Fibroblast of mammary gland (primary cell): ENCODE measurements at places on chromosomes 1 and 21.

DNA sequence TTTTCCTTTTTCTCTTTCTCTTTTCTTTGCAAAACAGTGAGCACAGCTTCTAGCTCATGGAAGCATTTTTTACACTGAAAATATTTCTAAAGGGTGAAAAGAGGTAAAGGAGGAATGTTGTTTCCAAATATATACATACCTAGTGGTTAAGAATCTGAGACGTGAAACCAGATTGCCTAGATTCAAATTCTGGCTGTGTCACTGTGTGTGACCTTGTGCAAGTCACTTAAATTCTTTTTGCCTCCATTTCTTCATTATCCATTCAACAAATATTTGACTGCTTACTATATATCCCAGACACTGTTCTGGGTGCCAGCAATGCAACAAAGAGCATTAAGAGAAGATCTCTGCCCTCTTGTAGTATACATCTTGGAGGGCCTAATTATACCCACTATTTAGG is 53.3 kb downstream of the ZFYVE9 start:
- DNase-seq: no peak

DNA sequence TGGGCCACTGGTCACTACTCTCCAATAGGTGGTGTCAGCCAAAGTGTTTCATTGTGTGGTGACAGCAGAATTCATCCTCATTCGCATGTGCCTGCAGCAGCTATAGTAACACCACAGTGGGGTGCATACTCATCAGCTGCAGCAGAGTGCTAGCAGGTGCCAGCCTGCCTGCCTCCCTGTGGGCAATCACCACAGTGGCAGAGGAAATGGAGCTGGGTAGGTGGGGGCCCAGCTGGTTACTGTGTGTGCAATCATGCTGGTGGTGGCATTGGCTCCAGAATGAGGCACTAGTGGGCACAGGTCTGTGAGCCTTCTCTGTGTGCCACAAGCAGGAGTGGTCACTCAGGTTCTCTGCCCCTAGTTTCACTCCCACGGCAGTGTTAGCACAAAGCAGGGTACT is 579.2 kb downstream of the PTPRC start:
- DNase-seq: no peak

GRCh38 chr1:44807364-44808062 is 362 bp upstream of the DYNLT4 start:
- peak; percentile 100 for DNase-seq

- DNase-seq: no peak
Measured at GRCh38 chr1:86453664-86454063, 15.1 kb upstream of the CLCA1 start.

DNA sequence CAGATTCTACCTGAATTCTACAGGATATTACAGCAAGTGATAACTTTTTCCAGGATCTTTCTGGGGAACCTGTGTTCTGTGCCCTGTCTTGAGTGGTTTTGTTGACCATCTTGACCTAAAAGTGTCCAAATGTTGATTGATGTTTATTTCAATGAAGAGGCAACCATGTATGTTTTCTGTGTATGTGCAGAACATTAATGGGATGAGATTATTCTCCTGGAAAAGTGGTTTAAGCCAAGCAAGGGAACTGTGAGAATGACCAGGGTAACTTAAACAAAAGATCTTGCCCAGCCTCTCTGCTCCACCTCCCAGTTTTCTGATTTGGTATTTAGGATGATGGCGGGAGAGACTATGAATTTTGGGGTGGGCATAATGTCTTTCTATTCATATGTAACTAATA is 1.0 kb upstream of the SAMD13 start:
- DNase-seq: no peak

DNA sequence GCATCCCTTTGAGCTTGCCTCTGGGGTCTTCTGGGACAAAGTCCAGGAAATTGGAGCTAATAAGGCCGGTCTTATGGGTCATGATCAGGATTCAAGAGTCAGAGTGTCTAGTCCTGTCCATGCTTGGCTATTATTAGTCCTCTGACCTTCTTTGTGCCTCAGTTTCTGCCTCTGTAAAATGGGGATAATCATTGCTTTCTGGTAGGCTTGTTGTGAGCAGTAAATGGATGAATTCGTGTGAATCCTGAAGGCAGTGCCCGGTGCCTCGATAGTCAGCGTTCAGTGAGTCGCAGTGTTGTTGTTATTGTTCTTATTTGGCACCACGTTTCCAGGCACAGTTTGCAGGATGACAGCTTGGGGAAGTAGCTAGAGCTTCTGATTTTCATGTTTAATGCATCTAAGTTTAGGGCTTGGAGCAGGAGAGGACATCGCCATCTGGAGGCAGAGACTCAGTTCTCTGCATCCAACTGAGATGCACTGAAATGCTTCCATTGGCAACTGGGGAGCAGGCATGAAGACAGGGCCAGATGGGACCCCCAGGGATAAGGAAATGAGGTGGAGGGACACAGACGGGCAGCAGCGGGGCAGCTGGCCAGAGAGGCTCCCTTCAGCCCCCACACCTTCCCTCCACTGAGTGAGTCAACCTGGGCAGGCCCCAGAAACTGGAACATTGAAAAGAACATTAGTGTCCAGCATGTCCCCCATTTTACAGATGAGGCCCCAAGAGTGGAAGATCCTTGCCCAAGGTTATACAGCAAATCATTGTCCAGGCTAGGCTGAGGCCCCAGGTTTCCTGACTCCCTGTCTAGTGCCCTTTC is 160.3 kb downstream of the PTPRU start:
- DNase-seq: peak; percentile 37

- peak; percentile 56 for DNase-seq
Measured at GRCh38 chr1:214537219-214537618, 14.2 kb downstream of the PTPN14 start.

GRCh38 chr1:2322065-2322571 is 69.2 kb downstream of the MORN1 start:
- peak; percentile 65 for DNase-seq

DNA sequence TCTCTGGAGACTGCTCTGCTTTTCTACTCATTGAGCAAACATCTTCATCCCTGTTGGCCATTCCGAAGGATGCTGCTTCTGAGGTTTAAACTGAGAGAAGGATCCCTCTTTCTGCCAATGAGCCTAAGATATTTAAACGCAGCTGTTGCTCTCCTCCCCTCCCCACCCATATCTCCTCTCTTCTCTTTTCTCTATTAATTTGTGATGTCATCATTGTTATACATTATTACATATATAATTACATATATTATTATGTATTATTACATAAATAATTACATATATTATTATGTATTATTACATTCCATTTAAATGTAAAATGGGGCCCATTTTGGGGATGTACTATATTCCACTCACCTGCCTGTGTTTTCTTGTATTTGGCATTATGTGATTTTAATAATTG is 82.7 kb upstream of the JUN start:
- no peak for DNase-seq

GRCh38 chr1:171600862-171601261 is 21.2 kb upstream of the MYOCOS start:
- no peak for DNase-seq
